Endothelial cell of umbilical vein (primary cell): ENCODE measurements at places on chromosomes 13 and 19. TPM values are rescaled to one million over a fixed set of nuclear protein-coding genes. Genes with fewer than 3 reads are reported as not detected.

DNA sequence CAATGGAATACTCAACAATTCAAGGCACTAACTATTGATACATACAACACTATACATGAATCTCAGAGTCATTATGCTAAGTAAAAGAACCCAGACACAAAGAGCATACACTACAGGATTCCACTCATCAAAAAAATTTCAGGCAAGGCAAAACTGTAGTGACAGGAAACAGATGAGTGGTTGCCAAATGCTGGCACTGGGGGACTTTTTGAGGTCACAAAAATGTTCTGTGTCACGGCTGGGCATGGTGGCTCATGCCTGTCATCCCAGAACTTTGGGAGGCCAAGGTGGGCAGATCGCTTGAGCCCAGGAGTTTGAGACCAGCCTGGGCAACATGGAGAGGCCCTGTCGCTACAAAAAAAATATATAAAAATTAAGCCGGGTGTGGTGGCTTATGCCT lies 129.4 kb downstream of the KL start:
- H3K36me3 ChIP-seq = no peaks in the 10 kb centered on the region
- no peaks in the 10 kb centered on the region for H3K27me3 ChIP-seq
- H3K27ac ChIP-seq = no peak overlapping the region
- no peak overlapping the region for H3K4me3 ChIP-seq
- peaks cover 5% of the 10 kb centered on the region for H3K4me1 ChIP-seq
- no peak for DNase-seq

- H3K36me3 ChIP-seq = no peaks in the 10 kb centered on the region
- H3K4me1 ChIP-seq = peaks cover 39% of the 10 kb centered on the region
- no peak overlapping the region for H3K4me3 ChIP-seq
- H3K27me3 ChIP-seq = no peaks in the 10 kb centered on the region
Observed at GRCh38 chr19:38318660-38319059, 985 bp upstream of the KCNK6 start.

DNA sequence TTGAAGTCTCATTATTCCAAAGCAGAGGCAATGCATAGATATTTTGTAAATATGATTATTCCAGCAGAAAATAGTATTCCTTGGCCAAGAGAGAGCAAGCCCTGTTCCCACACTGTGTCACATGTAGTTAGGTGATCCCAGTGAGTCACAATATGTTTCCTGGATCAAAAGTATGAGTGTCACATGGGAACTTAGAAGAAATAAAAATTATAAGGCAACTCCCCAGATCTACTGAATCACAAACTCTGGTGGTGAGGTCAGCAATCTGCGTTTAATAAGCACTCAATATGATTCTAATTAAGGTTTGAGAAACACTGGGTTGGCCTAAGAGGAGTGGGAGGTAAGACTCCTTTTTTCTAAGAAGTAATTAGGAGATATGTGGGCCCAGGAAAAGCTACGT lies 1504.5 kb upstream of the PCDH20 start:
- H3K27ac ChIP-seq = no peak overlapping the region
- DNase-seq = no peak
- no peaks in the 10 kb centered on the region for H3K27me3 ChIP-seq

WASF3 gene
- 16.5 and 18.5 TPM in 2 replicates for polyA plus RNA-seq

FXYD3 gene
- not detected in 2 replicates for polyA plus RNA-seq

FFAR2 gene
- polyA plus RNA-seq = not detected in 2 replicates

ZNF471 gene
- 0.70 and 0.92 TPM in 2 replicates for polyA plus RNA-seq

GRCh38 chr13:105814902-105815250 lies 720.6 kb downstream of the EFNB2 start:
- no peaks in the 10 kb centered on the region for H3K36me3 ChIP-seq
- H3K4me3 ChIP-seq = no peak overlapping the region
- H3K27ac ChIP-seq = no peak overlapping the region
- no peaks in the 10 kb centered on the region for H3K4me1 ChIP-seq
- H3K27me3 ChIP-seq = no peaks in the 10 kb centered on the region

CLEC17A gene
- polyA plus RNA-seq = 0.07 TPM in 1 of 2 replicates, not detected in the other

TMEM150B gene
- not detected in 2 replicates for polyA plus RNA-seq

DNA sequence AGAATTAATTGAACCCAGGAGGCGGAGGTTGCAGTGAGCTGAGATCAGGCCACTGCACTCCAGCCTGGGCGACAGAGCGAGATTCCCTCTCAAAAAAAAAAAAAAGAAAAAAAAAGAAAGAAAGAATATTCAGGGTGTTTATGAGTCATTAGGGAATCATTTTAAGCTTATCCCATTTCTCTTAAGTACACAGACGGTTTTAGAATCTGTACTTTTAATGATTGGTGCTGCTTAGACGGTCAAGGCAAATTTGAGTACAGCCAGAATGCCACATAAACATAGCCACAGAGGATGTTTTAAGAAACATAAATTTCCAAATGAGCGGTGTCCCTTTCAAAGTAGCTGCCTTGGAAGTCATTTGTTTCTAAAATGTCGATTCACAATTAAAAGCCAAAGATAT lies 2.6 kb downstream of the SPRYD7 start:
- no peak for DNase-seq
- H3K4me3 ChIP-seq = no peak overlapping the region
- H3K27ac ChIP-seq = no peak overlapping the region
- H3K4me1 ChIP-seq = peaks cover 8% of the 10 kb centered on the region

ICAM3 gene
- 6.7 and 8.7 TPM in 2 replicates for polyA plus RNA-seq

DNA sequence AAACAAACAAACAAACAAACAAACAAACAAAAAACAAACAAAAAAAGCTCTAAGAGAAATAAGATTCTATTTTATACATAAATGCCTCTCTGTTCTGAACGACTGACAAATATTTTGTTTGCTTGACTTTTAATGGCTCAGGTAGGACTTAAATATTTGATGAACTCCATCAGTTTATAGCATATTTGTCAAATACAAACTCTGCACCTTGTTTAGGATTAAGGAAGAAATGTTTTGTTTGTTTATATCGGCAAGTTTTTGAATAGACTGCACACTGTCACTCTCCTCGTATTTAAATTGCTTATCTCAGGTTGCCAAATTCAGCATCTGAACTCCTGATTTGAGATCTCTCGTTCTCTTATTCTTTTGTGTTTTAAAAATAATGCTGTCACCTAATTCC lies 1499.7 kb upstream of the SLC10A2 start:
- H3K4me1 ChIP-seq = no peaks in the 10 kb centered on the region
- H3K27me3 ChIP-seq = no peaks in the 10 kb centered on the region
- no peaks in the 10 kb centered on the region for H3K36me3 ChIP-seq
- DNase-seq = no peak

DNA sequence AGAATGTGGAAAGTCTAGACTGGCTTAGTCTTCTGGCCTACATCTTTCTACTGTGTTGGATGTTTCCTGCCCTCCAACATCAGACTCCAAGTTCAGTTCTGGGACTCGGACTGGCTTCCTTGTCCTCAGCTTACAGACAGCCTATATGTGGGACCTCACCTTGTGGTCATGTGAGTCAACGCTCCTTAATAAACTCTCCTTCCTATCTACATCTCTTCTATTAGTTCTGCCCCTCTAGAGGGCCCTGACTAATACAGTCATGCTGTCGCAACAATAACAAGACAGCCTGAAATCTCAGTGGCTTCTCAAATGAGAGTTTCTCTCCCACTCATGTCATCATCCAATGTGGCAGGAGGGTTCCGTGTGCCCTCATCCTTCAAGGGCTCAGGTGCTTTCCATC lies 347.8 kb downstream of the MZT1 start:
- DNase-seq = no peak
- no peaks in the 10 kb centered on the region for H3K27me3 ChIP-seq

DNA sequence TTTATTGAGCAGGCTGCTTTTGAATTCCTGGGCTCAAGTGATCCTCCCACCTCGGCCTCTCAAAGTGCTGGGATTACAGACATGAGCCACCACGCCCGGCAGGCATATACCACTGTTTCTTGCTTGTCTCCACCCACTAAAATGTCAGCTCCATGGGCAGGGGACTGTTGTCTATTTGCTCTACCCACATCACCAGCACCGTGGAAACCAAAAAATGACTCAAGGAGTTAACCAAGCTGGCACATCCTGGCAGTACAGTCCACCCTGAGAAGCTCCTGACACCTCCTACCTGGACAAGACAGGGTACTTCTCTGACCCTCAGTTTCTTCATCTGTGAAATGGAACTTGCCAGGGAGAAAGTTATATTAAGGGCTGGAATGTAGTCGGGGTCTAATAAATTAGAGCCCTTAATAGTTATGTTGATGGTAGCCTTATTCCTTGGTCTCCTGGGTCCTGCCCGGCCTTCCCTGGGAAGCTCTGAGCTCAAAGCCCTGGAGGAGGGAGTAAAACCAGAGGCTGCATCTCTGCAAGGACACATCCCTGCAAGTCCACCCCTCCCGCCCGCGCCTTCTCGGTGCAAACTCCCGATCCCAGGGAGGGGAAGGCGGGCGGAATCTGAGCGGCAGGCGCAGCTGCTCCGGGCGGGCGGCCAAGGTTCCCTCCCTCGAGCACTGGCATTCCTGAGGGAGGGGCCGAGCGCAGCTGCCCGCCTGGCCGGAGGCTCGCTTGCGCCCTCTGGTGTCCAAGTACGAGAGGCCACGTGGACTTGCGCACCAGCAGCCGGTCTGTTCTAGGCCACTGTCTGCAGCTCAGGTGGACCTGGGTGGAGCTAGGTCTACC lies 14.1 kb downstream of the RDH8 start:
- peaks cover 3% of the 10 kb centered on the region for H3K27me3 ChIP-seq
- peaks cover 4% of the 10 kb centered on the region for H3K4me1 ChIP-seq
- no peak overlapping the region for H3K4me3 ChIP-seq
- no peaks in the 10 kb centered on the region for H3K36me3 ChIP-seq

GRCh38 chr13:113922412-113923118 lies 51.3 kb downstream of the C13orf46 start:
- DNase-seq = no peak
- H3K4me1 ChIP-seq = no peaks in the 10 kb centered on the region
- H3K27ac ChIP-seq = no peak overlapping the region
- H3K27me3 ChIP-seq = peaks cover 5% of the 10 kb centered on the region
- H3K36me3 ChIP-seq = no peaks in the 10 kb centered on the region

DNA sequence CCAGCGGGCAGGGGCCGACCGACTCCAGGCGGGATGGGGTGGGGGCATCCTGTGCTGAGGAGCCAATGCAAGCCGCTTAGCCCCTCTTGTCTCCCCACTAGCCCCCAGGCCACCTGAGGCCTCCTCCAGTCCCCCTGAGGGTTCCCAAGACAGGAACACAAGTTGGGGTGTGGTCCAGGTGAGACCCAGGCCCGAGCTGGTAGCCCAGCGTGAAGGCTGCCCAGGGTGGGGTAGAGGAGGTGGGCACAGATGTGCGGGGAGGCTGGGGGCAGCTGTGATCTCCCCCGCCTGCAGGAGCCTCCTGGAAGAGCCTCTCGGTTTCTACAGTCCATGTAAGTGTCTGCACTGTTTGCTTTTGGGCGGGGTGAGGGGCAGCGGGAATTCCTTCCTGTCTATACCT lies 10.4 kb downstream of the TLE6 start:
- H3K27me3 ChIP-seq = no peaks in the 10 kb centered on the region
- H3K36me3 ChIP-seq = no peaks in the 10 kb centered on the region
- H3K27ac ChIP-seq = no peak overlapping the region

- no peaks in the 10 kb centered on the region for H3K36me3 ChIP-seq
- no peaks in the 10 kb centered on the region for H3K27me3 ChIP-seq
- H3K27ac ChIP-seq = no peak overlapping the region
- DNase-seq = no peak
- no peak overlapping the region for H3K4me3 ChIP-seq
Observed at GRCh38 chr13:25847635-25848626, 203.9 kb downstream of the SHISA2 start.

LIM2 gene
- polyA plus RNA-seq = not detected in 2 replicates

TRPC4 gene
- polyA plus RNA-seq = 0.03 and 0.04 TPM in 2 replicates

CABP5 gene
- not detected in 2 replicates for polyA plus RNA-seq

RASA3 gene
- polyA plus RNA-seq = 22.5 and 26.5 TPM in 2 replicates

CEACAM21 gene
- polyA plus RNA-seq = 0.81 and 1.3 TPM in 2 replicates

- peaks cover 24% of the 10 kb centered on the region for H3K4me1 ChIP-seq
- no peaks in the 10 kb centered on the region for H3K36me3 ChIP-seq
- DNase-seq = no peak
- H3K4me3 ChIP-seq = no peak overlapping the region
- H3K27ac ChIP-seq = no peak overlapping the region
Observed at GRCh38 chr19:33821871-33822270, 25.2 kb downstream of the KCTD15 start.

DNA sequence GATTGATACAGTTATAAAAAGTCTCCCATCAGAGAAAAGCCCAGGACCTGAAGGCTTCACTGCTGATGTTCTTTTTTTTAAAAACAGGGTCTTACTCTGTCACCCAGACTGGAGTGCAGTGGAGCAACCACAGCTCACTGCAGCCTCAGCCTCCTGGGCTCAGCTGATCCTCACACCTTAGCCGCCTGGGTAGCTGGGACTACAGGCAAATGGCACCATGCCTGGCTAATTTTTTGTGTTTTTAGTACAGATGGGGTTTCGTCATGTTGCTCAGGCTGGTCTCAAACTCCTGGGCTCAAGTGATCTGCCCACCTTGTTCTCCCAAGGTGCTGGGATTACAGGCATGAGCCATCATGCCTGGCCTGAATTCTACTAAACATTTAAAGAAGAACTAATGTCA lies 33.1 kb downstream of the TEX29 start:
- DNase-seq = no peak
- no peak overlapping the region for H3K27ac ChIP-seq
- no peaks in the 10 kb centered on the region for H3K4me1 ChIP-seq
- H3K36me3 ChIP-seq = no peaks in the 10 kb centered on the region
- no peaks in the 10 kb centered on the region for H3K27me3 ChIP-seq
- H3K4me3 ChIP-seq = no peak overlapping the region

- H3K36me3 ChIP-seq = no peaks in the 10 kb centered on the region
- peaks cover 8% of the 10 kb centered on the region for H3K4me1 ChIP-seq
- H3K27me3 ChIP-seq = peaks cover 20% of the 10 kb centered on the region
- H3K4me3 ChIP-seq = peak overlapping the region; percentile 73
Observed at GRCh38 chr13:110560601-110561343, 750 bp downstream of the RAB20 start.

- H3K27ac ChIP-seq = no peak overlapping the region
- H3K27me3 ChIP-seq = peaks cover 4% of the 10 kb centered on the region
- DNase-seq = peak; percentile 12
- no peaks in the 10 kb centered on the region for H3K4me1 ChIP-seq
Observed at GRCh38 chr19:51158474-51159129, 16.5 kb downstream of the SIGLEC7 start.

GRCh38 chr19:6062274-6062673 lies 48.0 kb downstream of the RFX2 start:
- H3K36me3 ChIP-seq = no peaks in the 10 kb centered on the region
- H3K4me3 ChIP-seq = no peak overlapping the region
- H3K4me1 ChIP-seq = peaks cover 77% of the 10 kb centered on the region
- H3K27ac ChIP-seq = peak overlapping the region; percentile 100
- no peaks in the 10 kb centered on the region for H3K27me3 ChIP-seq

DNA sequence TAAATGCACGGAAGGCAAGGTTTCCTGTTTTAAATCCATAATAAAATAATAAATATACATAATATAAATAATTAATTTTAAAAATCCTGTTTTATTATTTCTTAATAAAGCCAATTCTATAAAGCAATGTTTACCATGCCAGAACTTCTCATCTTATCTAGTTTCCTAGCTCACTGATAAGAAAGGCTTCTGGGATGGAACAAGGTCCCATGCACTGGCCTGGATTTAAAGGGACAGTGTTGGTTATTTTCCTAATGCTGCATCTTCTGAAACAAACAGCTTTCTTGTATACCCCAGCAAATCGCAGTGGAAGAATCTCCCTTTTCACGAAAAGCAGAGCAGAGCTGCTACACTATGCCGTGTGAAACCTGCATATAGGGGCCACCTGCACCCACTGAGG lies 68.8 kb downstream of the LNX2 start:
- peaks cover 6% of the 10 kb centered on the region for H3K4me1 ChIP-seq
- no peak for DNase-seq
- H3K4me3 ChIP-seq = no peak overlapping the region

GRCh38 chr19:13262450-13262849 lies 112.2 kb downstream of the IER2 start:
- no peak overlapping the region for H3K4me3 ChIP-seq
- peaks cover 10% of the 10 kb centered on the region for H3K4me1 ChIP-seq
- peak; percentile 70 for DNase-seq
- no peaks in the 10 kb centered on the region for H3K27me3 ChIP-seq
- H3K36me3 ChIP-seq = no peaks in the 10 kb centered on the region
